ENCODE measurements at places on chromosomes 7 and 10.

GRCh38 chr10:113357681-113358300 lies 195.1 kb upstream of the HABP2 start:
- DNase-seq: no peak

- no peak for DNase-seq
Observed at GRCh38 chr10:42999385-43000020, 77.4 kb upstream of the RET start.

DNA sequence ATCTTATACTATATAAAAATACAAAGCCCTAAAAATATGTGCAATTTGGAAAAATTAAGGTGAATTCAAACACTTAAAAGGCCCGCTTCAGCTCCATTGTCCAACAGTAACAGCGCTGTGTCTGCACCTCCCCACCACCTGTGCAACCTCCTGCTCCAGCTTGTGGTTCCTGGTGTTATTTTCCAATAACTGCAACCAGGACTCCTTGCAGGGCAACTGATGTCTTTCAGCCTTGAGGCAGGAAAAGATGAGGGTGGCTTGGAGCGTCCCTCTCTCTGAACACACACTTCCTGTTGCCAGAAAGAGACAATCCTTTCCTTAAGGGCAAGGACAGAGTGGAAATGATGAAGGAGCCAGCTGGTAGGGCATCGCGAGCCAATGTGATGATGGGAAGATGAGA lies 336.0 kb downstream of the GLRX3 start:
- DNase-seq: no peak

- no peak for DNase-seq
Observed at GRCh38 chr7:140691376-140692045, 5.0 kb upstream of the NDUFB2 start.

- DNase-seq: no peak
Observed at GRCh38 chr10:95278061-95278988, 12.5 kb downstream of the PDLIM1 start.

DNA sequence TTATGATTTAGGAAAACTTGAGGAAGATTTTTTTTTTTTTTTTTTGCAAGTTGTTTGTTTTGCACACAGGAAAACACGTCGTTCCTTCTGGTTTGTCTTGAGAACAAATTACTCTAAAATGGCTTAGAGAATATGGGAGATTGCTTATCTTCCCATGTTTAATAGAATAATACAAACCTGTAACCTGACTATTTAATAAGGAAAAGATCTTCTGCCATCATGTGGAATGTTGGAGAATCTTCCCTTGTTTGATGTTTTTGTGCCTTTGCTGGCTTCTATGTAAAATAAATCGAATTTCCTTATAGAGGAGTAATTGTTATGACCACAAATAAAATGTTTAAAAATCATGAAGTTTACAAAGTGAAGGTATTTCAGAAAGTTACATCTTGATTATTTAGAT lies 818.8 kb downstream of the GATA3 start:
- no peak for DNase-seq

GRCh38 chr10:17037910-17038309 lies 91.7 kb downstream of the CUBN start:
- no peak for DNase-seq

DNA sequence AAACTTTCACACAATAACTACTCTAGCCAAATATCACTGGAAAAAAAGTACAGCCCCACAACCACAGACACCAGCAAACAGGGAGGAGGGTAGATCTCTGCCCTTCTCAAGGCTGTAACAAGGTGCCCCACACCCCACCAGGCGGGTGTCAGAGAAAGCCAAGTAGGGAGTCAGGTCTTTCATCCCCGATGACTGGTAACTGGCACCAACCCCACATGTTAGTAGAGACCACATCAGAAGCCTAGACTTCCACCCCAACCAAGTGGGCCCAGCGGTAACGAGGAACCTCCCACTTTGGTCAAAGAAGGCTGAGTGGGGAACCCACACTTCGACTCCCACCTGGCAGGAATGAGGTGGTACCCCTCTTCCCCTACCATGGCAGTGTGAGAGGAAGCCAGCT lies 16.4 kb upstream of the RUFY2 start:
- DNase-seq: no peak

- DNase-seq: no peak
Observed at GRCh38 chr10:121648059-121648458, 49.8 kb upstream of the FGFR2 start.

DNA sequence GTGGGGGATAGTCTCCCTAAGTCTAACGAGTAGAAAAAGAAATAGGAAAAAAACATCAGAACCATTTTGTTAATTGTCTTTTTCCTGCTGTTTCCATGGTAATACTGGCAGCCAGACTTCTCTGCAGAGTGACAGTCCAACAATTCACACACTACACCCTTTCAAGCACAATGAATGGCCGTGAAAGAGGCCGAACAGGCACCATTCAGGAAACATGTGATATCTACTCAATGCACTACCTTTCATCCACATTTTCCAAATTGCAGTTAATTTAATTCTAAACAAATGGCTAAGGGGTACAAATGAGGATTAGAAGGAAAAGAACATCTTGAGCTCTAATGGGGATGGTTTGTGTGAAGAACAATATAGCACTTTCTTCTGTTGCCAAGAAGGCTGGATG lies 358.5 kb upstream of the ANKRD30A start:
- DNase-seq: no peak

GRCh38 chr10:21687266-21688008 lies 153.4 kb downstream of the MLLT10 start:
- DNase-seq: no peak

- no peak for DNase-seq
Observed at GRCh38 chr10:72416661-72417060, 61.9 kb upstream of the DNAJB12 start.

GRCh38 chr10:31918671-31919409 lies 9.8 kb downstream of the ARHGAP12 start:
- no peak for DNase-seq

DNA sequence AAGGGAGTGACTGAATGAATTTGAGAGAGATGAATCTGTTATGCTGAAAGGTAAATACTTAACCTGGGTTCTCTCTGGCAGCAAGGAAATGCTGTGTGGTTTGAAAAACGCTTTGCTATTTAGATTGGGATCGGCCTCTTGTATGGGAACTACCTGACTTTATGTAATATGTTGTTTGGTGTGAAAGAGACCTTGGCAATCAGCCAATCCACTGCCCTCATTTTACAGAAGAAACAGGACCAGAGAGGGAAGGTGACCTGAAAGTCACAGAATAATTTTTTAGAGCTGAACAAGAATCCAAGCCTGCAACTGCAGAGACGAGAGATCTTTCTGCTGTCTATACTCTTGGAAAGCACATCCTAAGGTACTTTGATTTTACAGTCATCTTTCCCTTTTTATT lies 1.0 kb downstream of the BUD31 start:
- DNase-seq: no peak

- DNase-seq: no peak
Observed at GRCh38 chr7:16918288-16918895, 36.6 kb upstream of the AGR3 start.

GRCh38 chr10:132274986-132275385 lies 32.8 kb downstream of the STK32C start:
- no peak for DNase-seq

DNA sequence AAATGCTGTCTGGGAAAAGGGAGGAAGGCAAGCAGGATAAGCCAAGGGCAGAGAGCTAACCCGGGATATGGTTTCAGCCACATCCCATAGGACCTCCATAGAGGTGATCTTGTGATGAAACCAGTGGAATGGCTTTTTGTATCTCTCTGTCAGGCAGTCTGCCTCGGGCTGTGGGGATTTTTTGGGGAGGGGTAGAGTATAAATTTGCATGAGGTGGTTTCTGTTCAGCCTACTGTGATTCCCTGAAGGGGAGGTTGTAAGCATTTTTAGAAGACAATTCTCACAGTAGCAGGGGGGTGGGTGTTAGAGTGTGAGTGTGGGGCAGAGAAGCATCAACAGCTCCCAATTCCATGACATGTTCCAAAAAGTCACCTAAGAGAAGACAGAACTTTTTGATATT lies 11.8 kb downstream of the OR9A2 start:
- DNase-seq: no peak

GRCh38 chr7:84177758-84178412 lies 16.7 kb downstream of the SEMA3A start:
- DNase-seq: no peak

- no peak for DNase-seq
Observed at GRCh38 chr10:36087006-36088005, 445.2 kb upstream of the FZD8 start.

DNA sequence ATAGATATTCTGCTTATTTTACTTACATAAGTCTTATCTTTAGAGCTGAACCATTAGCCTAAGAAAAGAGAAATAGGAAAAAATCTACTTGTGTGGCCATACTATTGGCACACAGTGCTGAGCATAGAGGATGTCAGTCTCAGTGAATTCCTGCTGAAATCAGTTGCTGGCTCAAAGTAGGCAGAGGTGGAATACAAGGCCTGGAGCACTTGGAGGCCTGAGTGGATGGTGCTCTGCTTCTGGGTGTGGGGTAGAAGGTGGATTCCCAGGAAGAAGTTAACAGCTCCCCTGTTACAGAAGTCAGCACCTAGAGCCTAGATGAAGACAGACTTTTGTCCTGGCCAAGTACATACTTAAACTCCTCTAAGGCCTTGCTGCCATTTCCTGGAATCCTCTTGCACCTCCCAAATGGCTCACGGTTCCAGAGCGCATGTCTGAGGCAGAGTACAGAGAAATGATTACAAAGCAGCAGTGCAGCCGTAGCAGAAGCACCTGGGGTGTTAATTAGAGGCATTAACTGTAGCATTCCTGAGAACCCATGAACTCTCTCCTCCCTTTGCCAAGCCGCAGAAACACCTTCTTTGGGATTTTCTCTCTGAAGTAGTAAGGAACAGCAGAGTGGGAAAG lies 18.0 kb upstream of the XPNPEP1 start:
- no peak for DNase-seq

- DNase-seq: no peak
Observed at GRCh38 chr10:112426111-112426510, 20.6 kb downstream of the ZDHHC6 start.

GRCh38 chr10:19848226-19848985 lies 32.2 kb downstream of the PLXDC2 start:
- DNase-seq: no peak

DNA sequence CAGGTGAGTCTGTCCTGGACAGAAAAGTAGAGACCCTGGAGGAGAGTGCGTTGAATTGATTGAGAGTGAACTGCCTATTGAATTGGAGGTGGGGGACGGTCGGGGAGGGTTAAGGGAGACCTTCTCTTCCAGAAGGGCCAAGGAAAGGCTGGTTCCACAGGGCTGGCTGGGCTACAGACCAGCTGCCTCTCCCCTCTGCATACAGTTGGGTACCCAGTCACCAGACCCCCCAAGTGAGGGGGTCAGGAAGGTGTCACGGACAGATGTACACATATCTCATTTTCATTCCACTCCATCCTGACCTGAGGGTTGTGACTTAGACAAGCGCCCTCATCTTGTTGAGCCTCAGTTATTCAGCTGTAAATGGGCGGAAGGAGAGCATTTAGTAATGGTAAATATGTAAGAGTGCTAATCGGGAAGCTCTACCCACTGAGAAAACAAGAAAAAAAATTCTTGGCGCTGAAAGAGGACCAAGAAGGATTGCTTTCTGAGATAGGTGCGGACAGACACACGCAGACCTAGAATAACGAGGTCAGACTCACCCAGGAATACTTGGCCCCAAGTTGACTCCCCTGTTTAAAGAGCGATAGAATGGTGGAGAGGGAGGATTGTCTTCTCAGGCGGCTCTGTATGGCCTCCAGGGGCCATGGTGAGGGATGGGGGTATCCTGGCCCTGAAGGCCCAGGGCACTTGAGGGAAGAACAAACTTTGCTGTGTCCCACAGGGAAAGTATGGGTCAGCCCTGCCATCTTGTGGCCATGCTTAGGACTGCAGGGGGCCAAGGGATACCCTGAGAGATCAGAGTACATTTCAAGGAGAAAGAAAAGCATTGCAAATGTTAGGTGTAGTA lies 7.2 kb upstream of the MBL2 start:
- DNase-seq: peak; percentile 90

GRCh38 chr10:129624526-129624925 lies 157.5 kb downstream of the MGMT start:
- no peak for DNase-seq

- no peak for DNase-seq
Observed at GRCh38 chr7:104826135-104826534, 187.9 kb upstream of the KMT2E start.

GRCh38 chr7:129644634-129645230 lies 33.2 kb downstream of the NRF1 start:
- no peak for DNase-seq

DNA sequence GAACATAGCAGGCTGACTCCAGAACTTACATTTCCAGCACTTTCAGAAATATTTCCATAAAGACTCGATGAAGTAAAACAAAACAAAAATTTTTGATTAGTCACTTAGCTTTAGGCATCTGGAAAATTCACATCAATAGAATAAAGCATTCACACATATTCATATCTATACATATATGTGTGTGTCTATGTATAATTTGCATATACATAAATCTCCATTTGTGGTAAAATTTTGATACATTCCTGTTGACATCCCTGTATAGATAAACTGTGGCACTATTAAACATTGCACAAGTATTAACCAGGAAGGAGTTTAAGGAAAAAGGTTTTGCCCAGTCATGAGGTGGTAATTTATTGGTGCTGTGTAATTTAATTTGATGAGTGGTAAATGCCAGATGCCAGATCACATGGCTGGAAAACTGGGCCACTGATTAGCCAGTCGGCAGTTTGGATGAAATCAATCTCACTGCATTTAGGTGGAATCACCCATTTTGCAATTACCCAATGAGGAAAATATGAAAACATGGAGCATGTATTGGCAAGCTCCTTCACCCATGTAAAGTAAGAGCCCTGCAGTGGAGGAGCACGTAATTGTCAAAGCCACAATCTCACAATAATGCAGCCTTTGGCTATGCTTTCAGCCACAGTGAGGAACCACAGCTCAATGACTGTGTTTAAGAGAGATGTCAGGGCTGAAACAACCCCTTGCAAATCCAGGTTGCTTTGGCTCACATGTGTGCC lies 294.6 kb downstream of the RNLS start:
- DNase-seq: no peak

DNA sequence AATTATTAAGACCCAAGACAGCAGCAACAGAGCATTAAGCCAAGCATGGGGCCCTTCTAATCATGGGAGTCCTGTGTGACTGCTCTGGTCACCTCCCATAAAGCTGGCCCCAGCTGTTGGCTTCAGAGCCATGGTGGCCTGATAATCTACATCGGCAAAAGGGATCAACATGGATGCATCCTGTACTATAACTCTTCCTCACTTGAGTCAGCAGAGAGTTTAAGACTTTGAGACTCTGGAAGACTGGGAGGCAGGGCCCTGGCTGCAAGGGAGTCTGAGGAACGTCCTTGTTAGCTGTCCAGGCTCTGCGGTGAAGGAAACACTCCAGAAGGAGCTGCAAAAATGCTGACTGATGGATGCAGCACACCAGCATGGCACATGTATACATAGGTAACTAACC lies 95.0 kb upstream of the KIAA1217 start:
- no peak for DNase-seq

- DNase-seq: peak; percentile 77
Observed at GRCh38 chr10:69696073-69696731, 66.2 kb downstream of the FAM241B start.

Measured in HEK293T (cell line).